ENCODE measurements at places on chromosomes 12 and 14.

DNA sequence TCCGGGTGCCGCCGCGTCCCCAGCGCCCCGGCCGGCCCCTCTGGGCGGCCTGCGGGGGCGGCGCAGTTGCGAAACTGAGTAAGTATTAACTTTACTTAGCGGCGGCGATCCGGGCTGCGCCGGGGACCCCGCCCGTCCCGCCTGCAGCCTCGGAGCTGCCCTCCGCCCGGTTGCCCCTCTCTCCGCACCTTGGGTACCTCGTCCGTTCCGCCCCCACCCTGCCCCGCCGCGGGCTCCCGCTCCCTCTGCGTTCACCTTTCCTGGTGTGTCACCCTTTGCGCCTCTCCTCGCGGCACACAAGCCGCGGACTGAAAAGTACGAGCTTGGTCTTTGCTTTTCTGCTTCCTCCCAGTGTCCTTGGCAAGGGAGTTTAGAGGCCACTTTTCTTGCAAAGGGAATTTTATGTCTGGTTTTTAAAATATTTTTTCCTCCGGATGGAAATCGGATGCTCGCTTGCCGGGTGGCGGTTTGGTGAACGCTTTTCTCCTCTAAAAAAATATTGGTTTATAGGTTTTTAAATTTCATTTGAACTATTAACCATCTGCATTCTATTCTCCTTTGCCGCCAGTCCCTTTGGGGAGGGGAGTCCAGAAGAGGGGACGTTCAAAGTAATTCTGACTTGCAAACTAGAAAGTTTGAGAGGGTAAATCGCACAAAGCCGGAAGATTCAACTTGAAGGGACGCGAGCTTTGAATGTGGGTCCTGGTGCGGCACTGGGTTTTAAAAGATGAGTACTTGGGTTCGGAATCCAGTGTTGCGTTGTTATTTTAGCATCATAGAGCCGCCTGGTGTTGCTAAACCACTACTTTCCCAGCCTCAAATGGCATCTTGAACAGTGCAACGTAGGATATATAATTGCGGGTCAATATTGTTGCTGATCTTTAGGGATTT lies 834 bp downstream of the RASSF8 start:
- peak; percentile 71 for DNase-seq

DNA sequence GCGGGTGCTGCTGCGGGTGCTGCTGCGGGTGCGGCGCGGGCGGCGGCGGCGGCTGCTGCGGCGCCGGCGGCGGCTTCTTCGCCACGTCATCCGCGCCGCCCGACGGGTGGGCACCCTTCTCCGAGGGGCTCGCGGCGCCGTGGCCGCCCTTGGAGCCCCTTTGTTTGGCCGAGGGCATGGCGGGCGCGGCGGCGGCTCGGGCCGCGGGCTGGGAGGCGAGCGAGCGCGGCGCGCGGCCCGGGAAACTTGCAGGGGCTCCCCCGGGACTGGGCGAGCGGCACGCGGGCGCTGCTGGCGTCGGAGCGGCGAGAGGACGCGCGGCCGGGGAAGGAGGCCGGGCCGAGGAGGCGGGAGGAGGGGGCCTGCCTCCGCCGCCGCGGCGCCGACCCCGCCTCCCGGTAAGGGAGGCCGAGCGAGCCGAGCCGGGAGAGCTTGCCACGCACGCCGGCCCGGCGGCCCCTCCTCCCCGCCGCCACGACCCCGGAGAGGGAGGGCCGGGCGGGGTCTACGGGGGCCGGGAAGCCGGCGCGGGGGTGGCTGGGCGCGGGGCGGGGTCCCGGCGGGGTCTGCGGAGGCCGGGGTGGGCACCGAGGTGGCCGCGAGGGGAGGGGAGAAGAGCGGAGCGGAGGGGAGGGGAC lies at the start of gene CKAP4:
Gene CKAP4 (minus strand): TSS at position 347 of the 638 bp plus-strand sequence. CDS start 169 bp downstream, at position 178.
- peak; percentile 80 for DNase-seq

DNA sequence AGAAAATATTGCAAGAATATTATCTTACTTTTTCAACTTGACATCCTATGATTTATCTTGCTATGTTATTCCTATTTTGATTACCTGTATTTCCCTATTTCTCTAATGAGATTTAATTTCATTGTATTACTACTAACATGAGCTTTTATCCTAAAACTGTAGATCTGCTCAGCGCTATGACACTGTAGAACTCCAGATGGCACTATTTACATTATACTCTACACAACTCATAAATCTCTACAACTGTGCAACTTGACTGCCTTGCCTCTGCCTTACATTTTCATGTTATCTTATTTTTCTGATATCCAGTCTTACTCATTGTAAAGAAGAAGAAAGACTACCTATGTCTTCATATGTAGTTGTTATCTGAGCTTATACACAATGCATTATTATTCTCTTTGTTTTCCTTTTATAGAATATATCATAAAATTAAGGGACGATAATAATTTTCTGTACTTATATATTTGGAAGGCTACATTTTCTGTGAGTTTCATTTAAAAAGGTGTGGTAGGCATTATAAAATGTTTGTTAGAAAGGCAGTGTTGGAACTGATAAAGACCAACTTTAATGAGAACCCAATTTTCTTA lies 24.1 kb downstream of the NUP37 start:
- no peak for DNase-seq

- no peak for DNase-seq
Observed at GRCh38 chr12:77435446-77436091, 370.2 kb upstream of the E2F7 start.

DNA sequence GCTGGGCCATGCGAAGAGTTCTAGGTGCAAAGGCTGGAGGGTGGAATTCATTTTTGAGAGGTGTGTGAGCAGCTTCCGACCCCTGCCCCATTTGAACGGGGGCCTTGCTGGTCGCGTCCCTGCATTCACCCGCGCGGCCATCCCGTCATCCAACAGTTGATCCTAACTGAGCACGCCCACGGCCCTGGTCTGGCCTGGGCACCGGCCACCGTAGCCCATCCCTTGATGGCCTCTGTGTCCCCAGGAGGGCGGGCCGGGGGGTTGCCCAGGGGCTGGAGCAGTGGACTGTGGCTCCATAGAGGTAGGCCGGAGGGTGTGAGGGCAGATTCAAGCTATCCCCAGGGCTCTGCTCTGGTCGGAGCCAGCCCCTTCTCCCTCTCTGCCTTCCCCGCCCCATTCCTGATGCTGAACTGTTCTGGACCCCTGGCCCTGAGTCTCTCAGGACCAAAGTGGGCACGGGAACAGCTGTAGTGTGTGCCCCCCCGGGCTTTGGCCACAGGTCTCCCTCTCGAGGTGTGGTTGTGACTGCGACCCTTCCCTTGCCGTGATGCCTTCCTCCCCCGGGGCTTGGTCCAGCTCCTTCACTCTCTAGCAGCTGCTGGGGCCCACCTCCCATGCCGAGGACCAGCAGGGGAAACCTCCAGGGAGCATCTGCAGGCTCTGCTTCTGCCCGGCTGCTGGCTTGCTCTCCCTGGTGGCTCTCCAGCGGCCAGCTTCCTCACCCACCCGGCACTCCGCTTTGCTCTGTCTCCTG lies 9.1 kb downstream of the MEG3 start:
- DNase-seq, result peak; percentile 60

- no peak for DNase-seq
Observed at GRCh38 chr12:88698471-88698870, 118.2 kb upstream of the KITLG start.

DNA sequence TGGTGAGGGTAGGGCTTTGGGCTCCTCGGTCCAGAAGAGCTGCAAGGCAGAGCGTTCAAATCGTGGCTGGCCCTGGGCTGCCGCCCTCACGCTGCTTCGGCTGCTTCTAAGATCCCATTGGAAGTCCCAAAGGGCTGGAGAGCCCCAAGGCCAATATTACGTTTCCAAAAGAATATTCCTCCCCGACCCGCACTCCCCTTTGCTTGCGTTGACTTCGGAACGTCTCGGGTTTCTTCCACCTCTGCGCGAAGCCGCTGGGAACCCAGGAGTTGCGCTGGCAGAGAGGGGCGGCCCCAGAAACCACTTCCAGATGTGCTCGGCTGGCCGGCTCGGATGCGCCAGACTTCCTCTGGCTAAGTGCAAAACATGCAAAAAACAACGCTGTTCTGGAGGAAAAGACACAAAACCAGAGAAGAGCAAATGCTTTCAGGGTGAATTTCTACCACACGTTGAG lies at the start of gene GLT8D2:
Gene GLT8D2 (minus strand): TSS at position 285 of the 454 bp plus-strand sequence. CDS start 30,539 bp downstream, outside the sequence.
- peak; percentile 72 for DNase-seq

GRCh38 chr12:54047964-54048303 lies 5.7 kb upstream of the HOXC4 start:
- DNase-seq, result no peak

GRCh38 chr12:9806714-9807113 lies 20.6 kb upstream of the KLRF1 start:
- DNase-seq, result no peak

DNA sequence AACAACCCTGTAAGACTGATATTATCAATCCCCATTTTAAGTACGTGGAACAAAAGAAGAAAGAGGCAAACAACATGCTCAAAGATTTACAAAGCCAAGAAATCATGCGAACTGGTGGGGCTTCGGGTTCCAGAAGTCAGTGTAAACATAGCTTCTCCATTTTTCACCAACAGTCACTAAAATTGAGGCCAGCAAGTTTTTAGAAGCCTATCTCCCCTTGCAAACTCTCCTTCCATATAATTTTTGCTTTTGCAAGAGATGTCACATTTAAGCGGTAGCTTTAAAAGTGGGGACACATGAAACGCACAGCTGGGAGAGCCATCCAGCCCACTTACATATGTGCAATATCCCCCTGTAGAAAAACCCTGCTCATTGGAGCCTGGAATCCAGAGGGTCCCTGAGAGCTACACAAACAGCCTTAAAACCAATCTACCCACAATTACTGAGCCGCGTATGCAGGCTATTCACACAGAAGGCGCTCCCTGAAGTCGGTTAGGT lies 797 bp downstream of the SLC11A2 start:
- no peak for DNase-seq

DNA sequence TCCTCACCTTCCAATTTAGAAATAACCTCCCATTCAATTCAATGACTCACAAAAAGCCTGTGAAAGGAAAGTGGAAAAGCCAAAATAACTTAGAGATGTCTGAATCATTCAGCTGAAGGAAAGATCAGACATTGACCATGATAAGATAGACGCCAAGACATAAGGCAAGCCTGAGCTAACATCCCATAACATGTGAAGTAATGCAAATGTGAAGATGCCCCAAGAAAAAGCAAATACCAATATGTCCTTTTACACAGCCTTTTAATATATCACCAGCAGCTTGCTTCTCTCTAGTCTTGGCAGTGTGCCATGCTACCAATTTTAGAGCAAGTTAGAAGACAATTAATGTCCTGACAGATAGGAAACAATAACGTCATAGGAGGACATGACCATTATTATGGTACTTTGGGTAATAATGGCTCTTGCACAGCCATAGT lies 2.4 kb upstream of the NUMB start:
- no peak for DNase-seq

- no peak for DNase-seq
Observed at GRCh38 chr14:103568952-103569351, 6.2 kb downstream of the COA8 start.

- no peak for DNase-seq
Observed at GRCh38 chr12:108090932-108091678, 38.0 kb upstream of the WSCD2 start.

- no peak for DNase-seq
Observed at GRCh38 chr12:59843260-59843843, 247.5 kb downstream of the SLC16A7 start.

GRCh38 chr12:29228474-29229157 lies 79.5 kb downstream of the FAR2 start:
- no peak for DNase-seq

- no peak for DNase-seq
Observed at GRCh38 chr12:69196302-69197288, 42.8 kb upstream of the CPSF6 start.

GRCh38 chr14:102295270-102295669 lies 9.7 kb downstream of the MOK start:
- DNase-seq, result no peak

GRCh38 chr14:85178864-85179263 lies 351.1 kb upstream of the FLRT2 start:
- no peak for DNase-seq

- peak; percentile 72 for DNase-seq
Observed at GRCh38 chr14:95489214-95490137, 27.0 kb downstream of the SYNE3 start.

- DNase-seq, result no peak
Observed at GRCh38 chr12:117063162-117063911, 35.9 kb downstream of the TESC start.

DNA sequence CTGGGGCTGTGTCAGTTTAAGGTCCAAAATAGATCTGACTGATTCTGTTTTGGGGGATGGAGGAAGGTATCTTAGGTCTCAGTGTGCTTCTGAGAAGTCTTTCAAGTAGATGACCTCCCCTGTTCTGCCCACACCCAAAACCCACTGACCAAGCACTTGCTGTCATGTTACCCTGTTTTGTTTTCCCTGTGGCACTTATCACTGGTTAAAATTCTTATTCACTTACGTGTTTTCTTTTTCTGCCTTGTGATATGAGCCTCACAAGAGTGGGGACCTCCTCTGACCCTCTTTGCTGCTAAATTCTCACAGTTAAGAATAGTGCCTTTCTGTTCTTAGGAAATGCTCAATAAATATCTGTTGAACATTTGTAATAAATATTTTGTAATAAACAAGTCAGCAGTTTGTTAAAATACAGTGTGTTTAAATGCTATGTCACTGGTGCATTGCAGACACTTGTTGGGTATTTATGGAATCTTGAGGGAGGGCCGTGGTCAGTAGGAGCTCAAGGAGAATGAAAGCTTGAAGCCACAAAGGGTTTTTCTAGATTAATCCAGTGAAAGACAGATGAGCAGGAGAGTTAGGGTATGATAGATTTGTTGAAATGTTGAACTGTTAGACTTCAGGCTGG lies 20.9 kb downstream of the PLEKHA5 start:
- no peak for DNase-seq

DNA sequence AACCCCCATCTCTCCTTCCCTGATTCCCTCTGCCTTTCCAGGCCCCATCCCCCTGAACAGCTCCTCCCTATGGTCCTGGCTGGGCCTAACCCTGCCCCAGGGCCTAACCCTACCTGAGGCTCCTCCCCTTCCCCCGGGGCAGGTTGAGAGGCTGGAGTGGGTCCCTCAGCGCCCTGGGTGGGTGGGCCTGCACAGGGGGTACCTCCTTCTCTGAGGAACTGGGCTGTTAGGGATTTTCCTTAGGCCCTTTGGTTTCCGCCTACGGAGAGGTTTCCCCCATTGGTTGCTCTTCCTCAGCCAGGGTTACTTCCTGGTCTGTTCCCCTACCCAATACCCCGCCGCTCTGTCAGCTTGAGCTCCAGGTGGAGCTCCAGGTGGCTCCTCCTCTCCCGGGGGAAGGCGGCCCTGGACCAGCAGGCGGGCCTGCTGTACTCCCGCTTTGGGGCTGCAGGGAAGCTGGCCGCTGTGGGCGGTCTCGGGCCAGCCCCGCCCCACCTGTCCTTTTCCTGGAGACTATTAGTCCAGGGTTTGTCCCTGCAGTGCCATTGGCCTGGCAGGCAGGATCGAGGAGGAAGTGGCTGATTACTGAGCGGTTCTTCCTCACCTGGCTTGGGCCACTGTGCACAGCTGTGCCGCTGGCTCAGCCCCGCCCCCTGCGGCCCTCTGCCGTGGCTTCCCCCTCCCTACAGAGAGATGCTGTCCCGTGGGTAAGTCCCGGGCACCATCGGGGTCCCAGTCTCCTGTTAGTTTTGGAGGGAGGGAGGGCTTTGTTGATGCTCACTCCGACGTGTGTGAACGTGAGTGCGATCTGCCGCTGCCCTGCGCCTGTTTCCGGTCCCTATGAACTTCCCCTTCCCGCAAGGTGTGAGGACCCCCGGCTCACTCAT lies 2.5 kb downstream of the C12orf57 start:
- peak; percentile 68 for DNase-seq

- DNase-seq, result no peak
Observed at GRCh38 chr12:47770086-47770726, 2.8 kb upstream of the SLC48A1 start.
